ENCODE measurements at places on chromosomes 6 and 20.

- DNase-seq: no peak
Measured at GRCh38 chr6:95690328-95690727, 113.0 kb downstream of the MANEA start.

- DNase-seq: no peak
Measured at GRCh38 chr20:62843656-62844055, 18.0 kb downstream of the TCFL5 start.

DNA sequence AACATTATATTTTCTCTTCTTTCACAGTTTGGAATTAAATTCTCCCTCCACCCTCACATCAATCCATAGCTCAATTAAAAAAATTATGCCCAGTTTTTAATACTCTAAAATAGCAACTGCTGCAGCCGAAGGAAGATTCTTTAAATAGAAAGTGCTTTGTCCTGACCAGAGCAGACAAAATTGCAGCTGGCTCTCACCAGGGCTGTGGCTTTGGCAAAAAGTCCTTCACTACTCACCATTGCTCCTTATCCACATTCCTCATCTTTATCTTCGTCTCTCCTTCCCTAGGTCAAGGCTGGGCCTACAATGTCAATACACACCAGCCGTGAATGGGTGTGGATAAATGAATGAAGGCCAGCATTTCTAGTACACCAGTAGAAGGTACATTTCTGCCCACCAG, 107.9 kb upstream of the VGLL2 start:
- no peak for DNase-seq

DNA sequence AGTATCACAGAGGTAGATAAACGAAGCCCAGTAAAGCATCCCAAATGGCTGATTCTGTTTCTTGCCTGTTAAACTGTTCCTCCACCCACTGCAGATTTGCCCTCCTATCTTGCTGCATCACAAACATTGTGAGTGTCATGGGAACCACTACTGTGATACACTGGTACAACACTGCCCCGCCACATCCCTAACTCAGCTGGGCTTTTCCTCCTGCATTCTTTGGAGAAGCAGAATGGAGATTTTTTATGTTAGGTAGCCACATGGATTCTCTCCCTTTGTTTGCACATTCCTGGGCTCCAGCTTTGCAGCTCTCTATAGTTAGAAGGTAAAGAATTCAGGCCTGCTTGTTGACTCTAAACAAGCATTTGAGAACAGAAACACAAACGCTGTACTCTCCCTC, 234.1 kb downstream of the TMEM242 start:
- DNase-seq: peak; percentile 85

- no peak for DNase-seq
Measured at GRCh38 chr6:139690007-139690406, 315.6 kb upstream of the CITED2 start.

GRCh38 chr20:48716086-48716485, 111.7 kb downstream of the PREX1 start:
- DNase-seq: no peak

GRCh38 chr20:45497971-45498494, 17.4 kb downstream of the SPINT3 start:
- no peak for DNase-seq

GRCh38 chr20:16806061-16806460, 57.9 kb downstream of the OTOR start:
- no peak for DNase-seq

DNA sequence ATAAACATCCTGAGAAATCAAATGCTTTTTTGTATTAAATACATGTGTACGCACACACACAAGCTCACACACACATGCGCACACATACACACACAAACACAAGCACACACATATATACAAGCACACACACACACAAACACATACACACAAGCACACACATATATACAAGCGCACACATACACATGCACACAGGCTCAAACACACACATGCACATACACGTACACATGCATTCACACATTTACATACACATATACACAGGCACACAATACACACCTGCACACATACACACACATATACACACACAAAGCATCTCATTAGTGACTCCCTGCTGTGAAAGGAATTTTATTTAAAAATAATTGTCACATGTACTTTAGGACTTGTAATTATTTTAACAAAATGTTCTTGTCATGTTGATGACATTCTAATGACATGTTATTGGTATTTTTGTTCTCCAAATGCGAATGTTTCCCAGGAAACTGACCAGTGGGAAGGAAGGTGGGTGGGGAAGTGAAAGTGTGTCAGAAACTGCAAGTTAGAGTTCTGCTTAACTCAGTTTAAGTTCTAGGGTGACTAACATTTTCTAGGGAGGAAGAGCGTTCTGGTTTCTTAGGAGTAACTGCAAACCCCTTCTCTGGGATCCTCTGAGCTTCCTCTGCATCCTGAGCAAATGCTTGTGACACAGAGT, 113.9 kb upstream of the ZNF217 start:
- peak; percentile 54 for DNase-seq

DNA sequence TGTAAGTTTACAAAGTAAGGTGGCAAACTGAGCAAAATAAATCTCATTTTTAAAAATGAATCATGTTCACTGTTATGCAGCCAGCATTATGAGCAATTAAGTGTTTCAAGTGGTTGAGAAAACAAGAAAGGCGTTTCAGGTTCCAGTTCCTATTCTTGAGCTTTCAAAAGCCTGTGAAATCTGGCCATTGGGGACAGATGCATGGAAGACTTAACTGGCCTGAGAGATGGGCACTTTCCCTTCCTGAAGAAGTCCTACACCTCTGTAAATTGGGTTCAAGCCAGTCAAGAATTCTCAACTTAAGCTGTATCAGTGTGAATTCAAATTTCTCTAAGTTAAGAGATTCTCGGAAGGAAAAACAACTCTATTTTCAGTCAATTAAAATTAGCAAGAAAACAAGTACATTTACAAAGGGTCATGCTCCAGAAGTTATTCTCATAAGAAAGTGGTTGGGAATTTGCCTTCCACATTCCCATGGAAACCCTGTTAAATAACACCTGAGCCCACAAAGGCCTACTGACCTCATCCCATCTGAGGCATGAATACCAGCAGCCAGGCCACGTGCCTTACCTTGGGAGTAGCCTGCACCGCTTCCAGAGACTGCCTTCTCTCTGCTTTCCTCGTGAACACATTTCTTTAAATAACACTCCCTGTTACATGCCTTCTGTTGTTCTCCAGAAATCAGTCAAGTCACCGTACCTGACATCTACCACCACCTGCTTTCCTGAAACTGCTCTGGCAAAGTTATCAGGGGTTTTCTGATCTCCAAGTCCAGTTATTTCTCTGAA, 19.4 kb downstream of the MAP3K5 start:
- no peak for DNase-seq

- peak; percentile 22 for DNase-seq
Measured at GRCh38 chr6:89298680-89299465, 16.2 kb downstream of the GABRR2 start.

DNA sequence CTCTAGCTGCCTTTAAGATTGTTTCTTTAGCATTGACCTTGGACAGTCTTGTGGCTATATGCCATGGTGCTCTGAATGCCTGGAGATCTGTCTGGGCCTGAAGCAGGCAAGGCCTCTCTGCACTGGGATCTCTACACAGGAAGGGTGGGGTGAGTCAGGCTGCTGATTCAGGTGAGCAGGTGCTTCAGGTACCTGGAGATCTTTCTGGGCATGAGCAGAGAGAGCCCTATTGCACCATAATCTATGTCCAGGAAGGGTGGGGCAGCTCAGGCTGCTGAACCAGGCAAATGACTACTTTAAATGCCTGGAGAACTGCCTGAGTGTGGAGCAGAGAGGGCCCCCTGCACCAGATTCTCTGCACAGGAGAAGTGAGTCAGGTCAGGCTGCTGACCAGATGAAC, 94.5 kb downstream of the TPBG start:
- DNase-seq: no peak

GRCh38 chr6:118892355-118892991, 1.5 kb upstream of the ASF1A start:
- DNase-seq: peak; percentile 28

- DNase-seq: no peak
Measured at GRCh38 chr6:167917551-167918154, 79.8 kb upstream of the KIF25 start.

DNA sequence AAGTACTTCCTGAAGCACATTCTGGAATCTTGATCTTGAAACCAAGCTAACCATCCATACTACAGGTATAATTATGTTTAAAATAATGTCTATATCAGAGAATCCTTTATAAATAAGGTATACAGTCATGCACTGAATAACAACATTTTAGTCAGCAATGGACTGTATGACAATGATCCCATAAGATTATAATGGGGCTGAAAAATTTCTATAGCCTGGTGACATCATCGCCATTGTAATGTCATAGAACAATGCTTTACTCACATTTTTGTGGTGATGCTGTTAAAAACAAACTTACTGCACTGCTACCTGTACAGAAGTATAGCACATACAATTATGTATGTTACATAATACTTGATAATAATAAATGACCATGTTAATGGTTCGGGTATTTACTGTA, 31.8 kb downstream of the RNF146 start:
- no peak for DNase-seq
